ENCODE measurements at places on chromosomes 7 and 10.

DNA sequence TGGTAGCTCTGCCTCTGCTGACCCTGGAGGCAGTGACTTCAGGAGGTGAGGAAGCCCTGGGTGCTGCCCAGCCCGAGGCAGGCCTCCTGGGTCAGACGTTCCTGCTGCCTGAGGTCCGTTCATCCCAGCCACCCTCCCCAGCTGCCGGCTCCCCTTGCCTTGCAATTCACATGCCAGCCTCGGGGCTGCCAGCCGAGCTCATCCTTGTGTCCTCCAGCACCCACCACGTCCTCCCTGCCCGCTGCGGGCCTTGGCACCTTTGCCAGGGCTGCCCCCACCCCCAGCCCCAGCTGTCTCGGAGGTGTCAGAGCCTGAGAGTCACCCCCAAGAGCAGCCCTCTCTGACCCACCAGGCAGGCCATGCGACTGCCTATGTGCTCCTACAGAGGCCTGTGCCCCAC lies 162.1 kb upstream of the RNF32 start:
- no peak for DNase-seq

GRCh38 chr10:27153845-27154193 lies 365 bp downstream of the YME1L1 start:
- no peak for DNase-seq

DNA sequence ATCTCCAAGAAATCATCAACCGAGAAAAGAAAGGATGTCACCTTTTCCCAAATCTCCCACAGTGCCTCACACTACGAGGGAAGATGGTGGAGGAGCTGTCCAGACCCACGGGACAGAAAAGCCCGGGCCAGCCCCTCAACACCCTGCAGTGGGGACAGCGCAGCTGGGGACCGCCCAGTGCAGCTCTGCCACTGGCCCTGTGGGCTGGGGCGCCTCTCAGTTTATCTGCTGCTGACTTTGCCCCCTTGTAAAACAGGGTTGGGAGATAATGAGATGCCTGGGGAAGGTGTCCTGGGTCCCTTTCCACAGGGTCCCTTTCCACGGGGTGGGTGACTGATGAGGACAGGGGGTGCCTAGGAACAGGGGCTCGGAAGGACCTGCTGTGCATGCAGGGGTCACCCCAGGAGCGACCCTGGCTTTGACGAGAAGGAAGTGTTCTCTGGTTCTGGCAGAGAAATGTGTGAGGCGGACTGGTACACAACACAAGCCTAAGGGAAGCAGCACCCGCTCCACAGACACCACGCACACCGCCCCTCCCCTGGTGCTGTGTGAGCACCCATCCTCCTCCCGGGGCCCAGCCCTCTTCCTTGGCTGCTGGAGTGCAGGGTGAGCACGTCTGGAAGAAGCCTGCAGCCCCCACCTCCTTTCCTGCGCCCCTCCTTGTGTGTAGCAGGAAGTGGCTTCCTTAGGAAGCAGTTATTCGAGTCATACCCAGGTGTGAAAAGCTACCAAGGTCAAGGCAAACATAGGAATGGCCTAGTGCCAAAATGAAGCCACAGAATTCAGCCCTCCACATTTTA lies 339.9 kb downstream of the DNAJB6 start:
- DNase-seq, result peak; percentile 26

DNA sequence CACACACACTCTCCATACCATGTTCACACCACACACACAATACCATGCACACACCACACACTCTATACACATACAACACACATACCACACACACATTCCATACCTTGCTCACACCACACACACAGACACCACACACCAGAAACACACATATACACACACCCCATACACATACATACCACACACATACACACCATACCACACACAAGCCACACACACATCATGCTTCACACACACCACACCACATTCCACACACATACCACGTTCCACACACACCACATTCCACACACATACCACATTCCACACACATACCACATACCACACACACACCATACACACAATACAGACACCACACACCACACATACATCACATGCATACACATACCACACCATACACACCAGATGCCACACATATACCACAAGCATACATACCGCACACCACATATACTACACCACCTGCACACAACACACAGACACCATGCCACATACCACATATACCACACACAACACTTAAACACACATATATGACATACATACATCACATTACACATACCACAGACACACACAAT lies 282.7 kb downstream of the POU6F2 start:
- no peak for DNase-seq

- DNase-seq, result no peak
These were observed 201.4 kb downstream of the TNS3 start for GRCh38 chr7:47380325-47381133.

- DNase-seq, result no peak
These were observed 434.3 kb upstream of the AKR1E2 start for GRCh38 chr10:4391683-4392082.

DNA sequence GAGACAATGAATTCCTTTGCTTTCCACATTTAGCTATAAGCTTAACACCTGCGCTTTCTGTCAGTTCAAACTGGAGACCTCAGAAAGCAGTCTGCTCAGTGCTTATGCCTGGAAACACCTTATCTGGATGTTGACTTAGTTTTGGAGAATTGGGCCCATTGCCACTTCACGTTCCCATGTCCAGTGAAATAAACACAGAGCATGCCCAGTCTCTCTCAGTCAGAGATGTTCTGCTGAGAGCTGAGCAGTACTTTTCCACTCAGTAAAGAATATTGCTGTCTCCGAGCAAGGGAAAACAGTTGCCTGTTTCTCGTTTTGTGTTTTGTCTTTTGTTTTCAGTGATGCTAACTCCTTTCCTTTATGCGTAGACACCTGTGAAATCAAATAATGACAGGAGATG lies 83.2 kb upstream of the PRR15 start:
- no peak for DNase-seq

GRCh38 chr7:42953994-42954393 lies 21.8 kb downstream of the MRPL32 start:
- DNase-seq, result no peak

GRCh38 chr7:44979481-44980392 lies 922 bp upstream of the MYO1G start:
- DNase-seq, result no peak

- no peak for DNase-seq
These were observed 61.9 kb downstream of the TES start for GRCh38 chr7:116271963-116272886.

- DNase-seq, result no peak
These were observed 463.2 kb downstream of the GALNT17 start for GRCh38 chr7:71595176-71595575.

DNA sequence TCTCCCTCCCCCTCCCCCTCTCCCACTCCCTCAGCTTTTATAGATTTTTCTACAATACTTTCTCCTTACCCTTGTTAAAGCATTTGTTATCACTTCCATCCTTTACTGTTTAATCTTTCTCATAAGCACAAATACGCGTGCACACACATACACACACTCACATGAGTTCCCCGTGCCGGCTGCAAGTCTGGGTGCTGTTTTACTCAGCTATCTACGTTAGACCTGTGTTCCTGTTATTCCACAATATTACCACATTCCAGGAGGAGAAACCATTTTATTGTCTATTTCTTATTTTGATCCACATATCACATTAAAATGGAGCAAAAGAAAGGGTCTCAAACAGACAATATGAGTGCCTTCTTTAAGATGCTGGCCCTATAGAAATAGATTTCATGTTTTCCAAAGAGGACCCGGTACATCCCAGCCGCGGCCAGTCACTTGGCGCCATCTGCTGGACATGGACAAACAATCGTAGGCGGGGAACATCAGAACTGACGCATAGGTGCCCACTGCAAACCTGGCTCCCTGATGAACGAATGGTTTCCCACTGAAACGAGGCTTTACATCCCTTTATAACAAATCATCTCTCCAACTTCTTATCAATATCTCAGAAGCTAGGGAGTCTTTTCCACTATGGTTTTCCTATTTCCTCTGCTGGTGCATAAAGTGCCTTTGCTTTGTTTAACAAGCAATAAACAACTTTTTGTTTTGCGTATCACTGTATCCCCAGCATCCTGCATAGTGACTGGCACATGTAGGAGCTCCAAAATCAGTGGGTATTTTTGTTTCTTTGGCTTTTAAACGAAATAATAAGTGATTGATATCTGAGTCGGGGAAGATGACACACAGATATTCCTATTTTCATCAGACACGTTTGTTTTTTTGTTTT lies 25.2 kb upstream of the OPTN start:
- peak; percentile 81 for DNase-seq

GRCh38 chr10:46227936-46228562 lies 58.7 kb upstream of the ANTXRL start:
- peak; percentile 51 for DNase-seq

GRCh38 chr7:29397398-29397797 lies 166.2 kb upstream of the PRR15 start:
- no peak for DNase-seq

GRCh38 chr10:76928565-76928964 lies 709.0 kb downstream of the KCNMA1 start:
- DNase-seq, result no peak

- no peak for DNase-seq
These were observed 170.5 kb upstream of the MEOX2 start for GRCh38 chr7:15857026-15857425.
